ENCODE measurements at places on chromosomes 3 and 15.
A peak's percentile ranks its signal among the peaks of the same experiment; 100 is the strongest.

DNA sequence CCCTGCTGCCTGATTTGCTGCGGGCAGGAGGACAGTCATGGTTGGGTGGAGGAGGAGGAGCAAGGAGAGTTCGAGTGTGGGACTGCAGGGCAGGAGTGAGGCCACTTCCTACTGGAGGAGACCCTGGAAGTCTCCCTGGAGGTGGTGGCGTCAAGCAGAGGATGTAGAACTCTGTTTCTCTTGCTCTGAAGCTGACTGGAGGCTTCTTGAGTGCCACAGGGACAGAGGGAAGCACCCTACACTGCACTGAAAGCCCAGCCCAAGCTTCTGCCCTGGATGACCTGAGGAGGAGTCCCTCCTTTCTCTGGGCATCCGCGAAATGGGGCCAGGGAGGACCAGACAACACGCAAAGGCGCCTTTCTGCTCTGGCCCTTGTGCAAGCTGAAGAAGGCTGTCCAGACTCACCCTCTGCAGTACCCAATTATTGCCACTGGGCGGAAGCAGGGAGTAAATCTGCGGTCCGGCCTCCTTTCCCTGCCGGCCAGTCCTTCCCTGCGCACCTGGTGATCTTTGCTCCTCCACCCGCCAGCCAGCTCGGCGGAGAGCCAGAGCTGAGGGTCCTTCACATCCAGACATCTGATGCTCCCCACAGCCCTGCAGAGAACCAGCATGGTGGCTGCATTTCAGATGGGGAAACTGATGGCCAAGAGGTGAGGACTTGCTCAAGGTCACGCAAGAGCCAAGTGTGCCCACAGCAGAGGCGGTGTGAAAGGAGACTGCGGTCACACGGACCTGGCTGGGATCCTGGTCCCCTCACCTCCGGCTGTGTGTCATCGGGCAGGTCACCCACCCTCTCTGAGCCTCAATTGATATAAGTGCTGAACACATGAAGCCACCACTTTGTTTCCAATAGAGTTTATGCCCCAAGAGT lies 207.1 kb downstream of the TBC1D2B start:
- H3K36me3 ChIP-seq: no peaks in the 10 kb centered on the region
- H3K4me3 ChIP-seq: no peak overlapping the region
- no peaks in the 10 kb centered on the region for H3K27me3 ChIP-seq

DNA sequence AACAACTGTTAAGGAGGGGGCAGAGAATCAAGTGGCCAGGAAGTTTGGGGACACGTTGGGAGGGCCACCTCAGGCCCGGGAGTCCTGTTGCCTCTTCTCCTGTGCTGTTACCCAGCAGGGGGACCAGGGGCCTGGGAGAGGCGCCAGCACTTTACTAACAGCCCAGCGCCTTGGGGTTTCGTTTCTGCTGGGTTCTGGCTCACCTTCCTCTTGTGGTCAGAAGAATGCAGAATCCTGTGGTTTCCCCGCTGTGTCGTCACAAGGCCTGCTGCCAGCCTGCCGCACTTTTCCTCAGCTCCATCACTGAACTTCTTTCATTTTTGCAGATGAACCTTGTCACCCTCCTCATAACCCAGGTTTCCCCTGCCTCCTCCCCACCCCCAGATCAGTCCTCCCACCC lies 67.7 kb downstream of the SLC30A4 start:
- H3K36me3 ChIP-seq: no peaks in the 10 kb centered on the region
- no peaks in the 10 kb centered on the region for H3K27me3 ChIP-seq
- peak; percentile 80 for DNase-seq
- no peak overlapping the region for H3K4me3 ChIP-seq

DNA sequence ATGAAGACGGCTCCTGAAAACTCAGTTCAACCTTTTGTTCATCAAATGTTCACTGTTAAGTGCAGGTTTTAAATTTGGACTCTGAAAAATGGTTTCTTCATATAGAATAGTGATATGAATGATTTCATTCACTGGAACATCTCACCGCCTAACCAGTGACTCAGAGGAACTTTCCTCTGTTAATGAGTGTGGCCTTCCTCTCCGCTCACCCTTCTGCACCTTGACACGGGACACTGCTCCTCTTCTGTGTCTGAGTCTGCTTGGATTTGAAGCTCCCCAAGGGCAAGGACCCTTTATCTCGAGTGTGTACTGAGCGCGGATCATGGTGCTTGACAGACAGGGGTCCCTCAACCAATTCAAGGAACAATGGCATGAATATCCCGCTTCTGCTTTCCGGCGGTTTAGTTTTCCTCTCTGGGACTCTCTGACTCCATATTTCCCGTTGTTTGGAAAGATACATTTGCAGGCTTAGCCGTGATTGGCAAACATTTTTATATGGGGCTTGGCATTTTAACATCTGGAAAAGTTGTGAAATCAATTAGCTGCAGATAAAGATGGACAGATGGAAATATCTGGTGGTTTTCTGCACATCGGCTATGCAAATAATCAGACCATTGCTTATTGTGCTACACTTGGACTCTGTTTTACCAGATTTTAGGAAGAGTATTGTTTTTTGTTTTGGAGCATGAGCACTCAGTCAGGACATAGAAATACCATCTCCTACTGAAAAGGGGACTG lies 20.9 kb downstream of the KBTBD8 start:
- no peaks in the 10 kb centered on the region for H3K4me1 ChIP-seq
- H3K4me3 ChIP-seq: no peak overlapping the region
- DNase-seq: no peak
- H3K27me3 ChIP-seq: no peaks in the 10 kb centered on the region
- no peaks in the 10 kb centered on the region for H3K36me3 ChIP-seq
- no peak overlapping the region for H3K27ac ChIP-seq

- no peak for DNase-seq
- no peaks in the 10 kb centered on the region for H3K36me3 ChIP-seq
- H3K4me3 ChIP-seq: no peak overlapping the region
Observed at GRCh38 chr15:41983221-41983620, 10.9 kb upstream of the EHD4 start.

DNA sequence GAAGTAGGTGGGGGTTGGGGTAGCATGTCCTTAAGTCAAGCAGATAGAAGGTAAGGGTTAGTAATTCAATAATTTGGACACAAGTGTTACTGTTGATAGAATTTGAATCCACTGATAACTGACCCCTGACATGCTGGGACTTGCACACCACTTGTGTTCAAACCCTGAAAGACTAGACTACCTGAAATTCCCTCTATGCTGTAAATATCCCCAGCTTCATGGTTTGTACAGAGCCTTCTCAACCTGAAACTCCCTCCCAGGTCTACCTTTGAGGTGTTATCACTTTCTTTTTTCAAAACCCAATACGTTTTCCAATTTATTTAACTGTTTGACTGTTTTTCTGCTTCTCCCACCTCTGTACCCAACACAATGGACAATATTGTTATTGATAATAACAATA lies 459.6 kb downstream of the NLGN1 start:
- DNase-seq: no peak
- H3K4me1 ChIP-seq: no peaks in the 10 kb centered on the region
- no peak overlapping the region for H3K4me3 ChIP-seq
- H3K36me3 ChIP-seq: no peaks in the 10 kb centered on the region
- H3K27me3 ChIP-seq: no peaks in the 10 kb centered on the region

- H3K4me3 ChIP-seq: no peak overlapping the region
- no peaks in the 10 kb centered on the region for H3K27me3 ChIP-seq
- H3K36me3 ChIP-seq: no peaks in the 10 kb centered on the region
- peak; percentile 41 for DNase-seq
- peaks cover 12% of the 10 kb centered on the region for H3K4me1 ChIP-seq
Observed at GRCh38 chr15:77528968-77529319, 103.8 kb downstream of the LINGO1 start.

Measured in sigmoid colon (tissue), 7 donors.